DMS53 (cell line): ENCODE measurements at places on chromosomes 16 and 17.
A peak's percentile ranks its signal among the peaks of the same experiment; 100 is the strongest.

DNA sequence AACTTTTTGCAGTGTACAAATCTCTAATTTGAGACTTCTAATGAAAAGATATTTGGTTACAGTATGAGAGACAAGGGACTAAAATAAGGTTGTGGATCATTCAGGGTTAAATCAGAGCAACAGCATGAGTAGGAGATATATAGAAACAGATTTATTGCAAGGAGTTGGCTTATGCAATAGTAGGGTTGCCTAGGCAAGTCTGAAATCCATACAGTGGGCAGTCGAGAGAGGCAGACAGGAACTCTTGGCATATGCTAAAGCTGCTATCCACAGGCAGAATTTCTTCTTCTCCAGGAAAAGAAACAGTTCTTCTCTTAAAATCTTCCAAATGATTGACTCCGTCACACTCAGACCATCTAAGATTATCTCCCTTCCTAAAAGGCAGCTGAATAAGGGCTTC, 500.8 kb downstream of the MAF start:
- no peak for DNase-seq

DNA sequence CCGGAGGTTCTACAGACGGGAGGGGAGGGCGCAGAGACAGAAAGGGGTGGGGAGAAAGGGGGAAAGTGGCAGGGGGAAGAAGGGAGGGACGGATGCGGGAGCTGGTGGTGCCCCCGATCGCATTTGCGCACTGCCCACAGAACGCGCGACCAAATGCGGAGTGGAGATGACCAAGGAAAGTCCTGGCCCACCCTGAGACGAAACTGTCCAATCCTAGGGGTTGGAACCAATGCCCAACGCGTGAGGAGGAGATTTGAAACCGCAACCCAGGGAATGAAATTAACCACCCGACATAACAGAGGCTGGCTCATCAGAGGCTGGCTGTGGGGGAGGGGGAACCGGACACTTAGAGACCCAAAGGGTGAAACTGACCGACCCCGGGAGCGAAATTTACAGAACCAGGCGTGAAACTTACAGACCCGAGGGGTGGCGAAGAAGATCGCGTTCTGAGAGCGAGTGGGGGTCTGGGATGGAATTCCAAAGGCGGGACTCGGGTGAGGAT, 1.4 kb downstream of the HES7 start:
- peak; percentile 75 for DNase-seq

- DNase-seq: peak; percentile 10
These were observed 153.9 kb downstream of the PARN start for GRCh38 chr16:14476183-14476582.

- peak; percentile 90 for DNase-seq
These were observed 21.1 kb downstream of the NPTX1 start for GRCh38 chr17:80455336-80455710.

GRCh38 chr16:68790130-68790761, 53.1 kb upstream of the TANGO6 start:
- DNase-seq: no peak

DNA sequence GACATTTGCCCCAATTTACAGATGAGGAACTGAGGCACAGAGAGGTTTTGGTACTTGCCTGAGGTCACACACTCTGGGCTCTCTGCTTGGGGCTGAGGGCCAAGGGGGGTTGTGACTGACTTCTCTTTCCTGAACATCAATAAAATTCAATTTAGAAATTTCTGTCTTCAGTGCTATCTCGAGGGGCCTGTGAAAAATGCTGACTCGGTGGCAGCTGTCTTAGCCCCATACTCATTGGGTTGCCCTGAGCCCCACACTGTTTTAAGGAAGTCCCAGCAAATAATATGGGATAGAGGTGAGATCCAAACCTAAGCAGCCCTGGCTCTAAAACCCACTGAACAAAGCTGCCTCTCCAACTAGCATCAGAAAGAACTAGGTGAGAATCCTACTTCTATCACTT, 7.0 kb upstream of the BRCA1 start:
- DNase-seq: no peak
